ENCODE measurements at places on chromosomes 2 and 18.

DNA sequence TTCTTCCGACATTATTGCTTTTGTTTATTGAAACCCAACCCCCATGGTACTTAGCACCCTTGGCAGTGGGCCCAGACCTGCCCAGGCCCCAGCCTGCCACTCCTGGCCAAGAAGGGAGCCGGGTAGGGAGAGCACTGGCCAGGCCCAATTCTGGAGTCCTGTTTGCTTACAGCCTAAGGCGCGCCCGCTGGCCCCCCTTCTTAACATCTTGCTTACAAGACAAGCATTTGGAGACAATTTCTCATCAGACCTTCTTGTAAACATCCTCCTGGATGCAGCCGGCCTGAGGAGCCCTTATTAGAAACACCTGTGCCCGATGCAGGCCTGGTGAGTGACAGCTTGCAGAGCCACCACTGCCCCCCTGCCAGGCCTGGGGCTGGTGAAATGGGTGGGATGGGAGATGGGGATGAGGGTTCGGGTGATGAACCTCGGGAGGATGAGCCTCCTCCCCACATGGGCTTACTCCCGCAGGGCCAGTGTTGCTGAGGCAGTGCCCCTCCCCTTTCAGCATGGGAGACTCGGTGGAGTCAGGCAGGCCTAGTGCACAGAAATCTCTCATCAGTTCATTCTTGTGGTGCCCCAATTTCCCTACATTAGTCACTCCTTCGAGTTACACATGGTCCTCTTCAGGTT, 217.5 kb downstream of the CYP26B1 start:
- DNase-seq: no peak

GRCh38 chr2:100767224-100767653, 52.7 kb upstream of the NPAS2 start:
- DNase-seq: no peak

DNA sequence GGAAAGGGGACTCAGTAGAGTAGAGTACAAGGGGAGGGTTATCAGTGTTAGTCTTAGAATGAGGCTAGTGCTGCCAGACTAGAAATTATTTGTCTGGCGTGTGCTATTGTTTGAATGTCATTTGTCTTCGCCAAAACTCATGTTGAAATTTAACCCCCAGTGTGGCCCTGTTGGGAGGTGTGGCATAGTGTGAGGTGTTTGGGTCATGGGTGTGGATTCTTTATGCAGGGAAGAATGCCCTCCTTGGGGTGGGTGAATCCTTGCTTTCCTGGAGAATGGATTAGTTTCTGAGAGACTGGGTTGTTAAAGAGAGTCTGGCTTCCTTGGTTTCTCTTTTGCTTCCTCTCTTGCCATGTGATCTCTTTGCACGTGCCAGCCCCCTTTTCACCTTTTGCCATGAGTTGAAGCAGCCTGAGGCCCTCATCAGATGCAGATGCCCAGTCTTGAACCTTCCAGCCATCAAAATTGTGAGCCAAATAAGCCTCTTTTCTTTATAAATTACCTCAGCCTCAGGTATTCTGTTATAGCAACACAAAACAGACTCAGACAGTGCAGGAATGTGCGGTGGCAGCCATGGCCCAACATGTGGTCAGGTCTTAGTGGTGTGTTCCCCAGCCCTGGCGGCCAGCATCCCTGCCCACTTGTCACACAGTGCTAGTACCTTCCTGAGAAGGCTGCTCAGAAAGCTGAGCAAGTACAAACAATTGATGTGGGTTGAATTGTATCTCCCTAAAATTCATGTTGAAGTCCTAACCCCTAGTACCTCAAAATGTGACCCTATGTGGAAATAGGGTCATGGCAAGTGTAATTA, 48.4 kb upstream of the NAB1 start:
- no peak for DNase-seq

GRCh38 chr2:178700136-178700535, 107.1 kb downstream of the TTN start:
- DNase-seq: no peak

GRCh38 chr2:205845446-205845845, 163.1 kb downstream of the NRP2 start:
- no peak for DNase-seq

- DNase-seq: no peak
Observed at GRCh38 chr2:119630121-119630520, 48.9 kb upstream of the TMEM177 start.

GRCh38 chr2:109563288-109563687, 50.5 kb downstream of the SEPTIN10 start:
- DNase-seq: no peak

DNA sequence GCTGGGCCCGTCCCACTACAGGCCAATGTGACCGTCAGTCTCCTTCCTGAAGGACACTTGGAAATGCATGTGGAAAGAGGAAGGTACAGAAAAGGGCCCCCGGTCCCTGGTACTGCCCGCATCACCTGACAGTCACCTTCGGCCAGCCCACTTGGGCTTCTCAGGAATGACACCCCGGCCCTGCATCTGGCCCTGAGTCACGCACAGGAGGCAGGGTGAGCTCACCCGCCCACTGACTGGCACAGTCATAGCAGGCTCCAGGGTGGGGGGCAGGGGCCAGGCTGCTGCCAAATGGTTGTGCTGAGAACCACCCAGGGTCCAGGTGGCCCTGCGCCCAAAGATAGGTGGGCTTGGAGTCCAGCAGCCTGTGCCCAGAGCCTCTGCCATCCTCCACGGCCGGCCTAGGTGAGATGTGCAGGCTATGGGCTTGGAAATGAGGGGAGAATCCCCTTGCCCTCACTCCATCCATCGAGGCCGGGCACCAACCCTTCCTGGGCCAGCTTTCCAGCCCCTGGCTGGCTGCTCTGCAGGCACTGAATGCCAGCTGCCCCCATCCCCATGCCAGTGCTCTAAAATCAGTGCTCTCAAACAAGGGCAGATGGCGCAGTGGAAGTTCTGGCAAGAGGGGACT, 14.1 kb downstream of the EMX1 start:
- peak; percentile 73 for DNase-seq

GRCh38 chr2:184057910-184058309, 540.4 kb upstream of the ZNF804A start:
- no peak for DNase-seq

- DNase-seq: peak; percentile 73
Observed at GRCh38 chr2:219578811-219579613, 6.9 kb downstream of the INHA start.

DNA sequence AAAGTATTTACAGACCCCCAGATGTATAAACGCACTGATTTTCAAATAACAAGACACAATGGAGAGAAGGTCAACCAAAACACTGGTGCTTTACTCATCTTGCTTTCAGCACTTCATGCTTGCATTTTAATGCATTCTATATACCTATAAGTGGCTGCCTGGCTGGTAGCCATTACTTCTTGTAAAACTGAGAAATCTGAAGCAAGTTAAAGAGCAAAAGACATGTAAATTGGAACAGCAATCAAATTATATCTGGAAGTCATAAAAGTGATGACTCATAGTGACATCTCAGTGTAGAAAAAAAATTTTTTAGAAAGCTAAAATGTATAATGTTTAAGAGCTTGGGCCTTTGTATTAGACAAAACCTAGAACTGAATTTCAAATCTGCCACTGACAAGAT, 106.2 kb downstream of the CCDC141 start:
- DNase-seq: no peak

- DNase-seq: no peak
Observed at GRCh38 chr2:152246686-152247336, 71.2 kb upstream of the STAM2 start.

DNA sequence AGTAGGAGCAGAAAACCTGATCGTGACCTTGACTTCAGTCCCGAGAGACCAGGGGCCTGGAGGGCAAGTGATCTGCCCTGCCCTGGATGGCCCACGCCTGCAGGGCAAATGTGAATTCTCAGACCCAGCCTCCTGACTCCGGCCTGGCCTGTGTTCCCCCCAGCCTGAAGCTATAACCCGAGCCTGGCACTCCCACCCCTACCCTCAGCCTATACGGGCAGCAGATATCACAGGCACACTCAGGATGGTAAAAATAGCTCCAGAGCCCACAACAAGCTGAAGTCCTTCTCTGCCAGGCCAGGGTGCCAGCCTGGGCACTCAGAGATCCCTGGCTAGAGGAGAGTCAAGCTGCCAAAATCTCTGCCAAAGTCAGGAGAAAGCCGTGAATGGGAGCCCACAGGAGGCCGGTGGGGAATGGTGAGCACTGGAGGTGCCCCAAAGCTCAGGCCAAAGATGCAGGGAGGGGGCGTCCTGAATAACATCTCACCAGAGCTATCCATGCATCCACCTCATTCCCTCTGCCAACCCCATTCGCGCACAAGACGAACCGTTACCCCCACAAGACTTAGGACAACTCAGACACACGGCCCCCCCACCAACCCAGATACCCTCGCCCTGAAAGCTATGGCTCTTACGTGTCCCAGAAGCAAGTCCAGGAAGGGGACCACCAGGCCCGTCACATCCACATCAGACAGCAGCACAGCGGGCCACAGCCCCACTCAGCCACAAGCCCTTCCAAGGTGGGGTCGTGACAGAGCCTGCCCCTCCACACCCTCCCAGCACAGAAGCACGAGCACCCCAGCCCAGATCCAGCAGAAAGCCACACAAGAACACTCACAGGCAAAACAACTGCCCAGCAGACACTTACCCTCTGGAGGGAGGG, 144.9 kb downstream of the TNS1 start:
- no peak for DNase-seq

DNA sequence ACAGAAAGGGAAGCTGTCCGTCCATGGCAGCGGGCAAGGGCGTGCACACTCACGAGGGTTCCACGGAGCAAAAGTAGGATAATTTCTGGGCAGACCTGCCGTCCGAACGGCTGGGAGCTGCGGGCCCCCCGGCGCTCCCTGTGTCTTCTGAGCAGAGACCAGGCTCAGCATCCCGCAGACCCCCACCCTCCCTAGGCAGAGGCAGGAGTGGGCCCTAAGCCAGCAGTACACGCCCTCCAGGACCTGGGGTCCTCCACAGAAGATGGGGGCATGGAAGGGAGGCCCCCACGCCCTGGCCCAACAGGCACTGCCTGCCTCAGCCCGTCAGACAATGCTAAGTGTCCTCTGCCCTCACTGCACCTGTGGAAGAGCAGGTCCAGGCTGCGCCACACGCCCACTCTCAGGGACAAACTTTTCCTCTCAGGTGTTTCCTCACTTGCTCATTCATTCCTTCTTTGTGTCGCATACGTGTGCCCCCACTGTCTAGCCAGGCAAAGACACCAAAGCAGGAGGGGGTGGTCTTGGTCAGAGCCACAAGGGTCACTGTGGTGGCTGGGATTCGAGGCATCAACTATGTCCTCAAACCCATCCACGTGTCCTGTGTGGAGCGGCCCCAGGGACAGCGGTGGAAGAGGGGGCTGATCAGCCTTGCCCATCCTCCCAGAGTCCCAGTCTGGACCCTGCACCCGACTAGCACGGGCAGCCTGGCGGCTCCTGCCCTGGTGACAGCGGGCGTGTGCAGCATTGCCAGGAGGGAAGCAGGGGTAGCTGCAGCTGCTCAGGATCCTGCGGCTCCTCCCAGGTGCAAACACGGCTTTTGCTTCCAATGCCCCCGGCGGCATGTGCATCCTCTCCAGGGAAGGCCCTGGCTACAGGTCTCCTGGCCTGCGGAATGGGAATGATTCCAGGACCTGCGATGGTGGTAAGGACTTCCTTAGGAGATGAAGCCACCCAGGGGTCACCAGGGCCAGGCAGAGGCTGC, 2.4 kb upstream of the GPC1 start:
- no peak for DNase-seq

GRCh38 chr2:132477962-132478361, 61.4 kb downstream of the GPR39 start:
- DNase-seq: no peak

- DNase-seq: no peak
Observed at GRCh38 chr2:241770185-241770935, 6.3 kb upstream of the GAL3ST2 start.

DNA sequence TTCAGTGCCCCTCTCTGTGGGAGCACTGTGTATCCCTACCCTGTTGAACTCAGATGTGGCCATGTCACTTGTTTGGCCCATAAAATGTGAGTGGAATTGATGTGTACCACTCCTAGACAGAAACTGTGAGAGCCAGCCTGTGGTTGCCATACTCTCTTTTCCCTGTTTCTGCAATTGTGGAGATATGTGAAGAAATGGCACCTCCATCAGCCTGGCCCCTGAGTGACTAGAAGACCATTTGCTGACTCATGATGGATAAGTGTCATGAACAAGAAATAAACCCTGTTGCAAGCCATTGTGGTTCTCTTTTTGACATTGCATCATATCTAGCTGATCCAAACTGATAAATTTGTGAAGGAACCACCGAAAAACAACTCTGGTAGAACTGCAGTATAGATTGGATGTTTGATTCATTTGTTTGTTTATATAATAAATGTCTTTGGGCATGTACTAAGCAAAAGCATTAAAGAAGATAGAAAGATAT, 214.5 kb upstream of the FBXO11 start:
- DNase-seq: peak; percentile 98

DNA sequence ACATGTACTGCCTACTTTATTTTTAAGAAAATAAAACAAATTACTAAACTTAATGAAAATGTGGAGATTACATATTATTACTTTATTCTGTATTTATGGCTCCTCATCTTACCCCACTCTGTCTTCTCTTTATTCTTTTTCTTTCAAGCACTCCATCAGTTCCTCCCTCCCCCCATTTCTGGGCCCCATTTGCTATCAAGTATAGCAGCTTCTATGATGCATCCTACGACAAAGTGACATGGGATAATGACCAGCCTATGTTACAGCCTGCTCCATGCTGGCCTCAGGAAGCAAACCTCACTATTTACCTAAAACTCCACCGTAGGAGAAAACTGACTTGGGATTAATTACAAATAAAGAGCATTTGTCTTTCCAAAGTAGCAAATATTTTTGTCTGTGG, 58.8 kb downstream of the RND3 start:
- no peak for DNase-seq

- no peak for DNase-seq
Observed at GRCh38 chr18:12003894-12004293, 22.6 kb downstream of the IMPA2 start.

- no peak for DNase-seq
Observed at GRCh38 chr18:1244397-1245122, 339.9 kb downstream of the ADCYAP1 start.

DNA sequence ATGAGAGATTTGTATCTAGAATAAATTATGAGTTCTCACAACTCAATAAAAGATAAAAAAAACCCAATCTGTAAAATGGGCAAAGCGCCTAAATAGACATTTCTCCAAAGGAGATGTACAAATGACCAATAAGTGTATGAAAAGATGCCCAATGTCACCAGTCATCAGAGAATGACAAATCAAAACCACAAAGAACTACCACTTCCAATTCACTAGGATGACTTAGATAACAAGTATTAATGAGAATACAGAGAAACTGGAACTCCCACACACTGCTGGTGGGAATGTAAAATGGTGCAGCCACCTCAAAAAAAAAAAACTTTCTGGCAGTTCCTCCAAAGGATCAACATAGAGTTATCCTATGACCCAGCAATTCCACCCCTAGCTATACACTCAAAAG, 17.4 kb upstream of the COL6A3 start:
- DNase-seq: peak; percentile 80

- DNase-seq: no peak
Observed at GRCh38 chr2:181957668-181958067, 28.0 kb upstream of the PPP1R1C start.

GRCh38 chr2:239651859-239652258, 251.0 kb upstream of the HDAC4 start:
- DNase-seq: no peak

GRCh38 chr2:1082456-1083205, 132.0 kb downstream of the SNTG2 start:
- no peak for DNase-seq
